ENCODE measurements at places on chromosomes 4 and X.

DNA sequence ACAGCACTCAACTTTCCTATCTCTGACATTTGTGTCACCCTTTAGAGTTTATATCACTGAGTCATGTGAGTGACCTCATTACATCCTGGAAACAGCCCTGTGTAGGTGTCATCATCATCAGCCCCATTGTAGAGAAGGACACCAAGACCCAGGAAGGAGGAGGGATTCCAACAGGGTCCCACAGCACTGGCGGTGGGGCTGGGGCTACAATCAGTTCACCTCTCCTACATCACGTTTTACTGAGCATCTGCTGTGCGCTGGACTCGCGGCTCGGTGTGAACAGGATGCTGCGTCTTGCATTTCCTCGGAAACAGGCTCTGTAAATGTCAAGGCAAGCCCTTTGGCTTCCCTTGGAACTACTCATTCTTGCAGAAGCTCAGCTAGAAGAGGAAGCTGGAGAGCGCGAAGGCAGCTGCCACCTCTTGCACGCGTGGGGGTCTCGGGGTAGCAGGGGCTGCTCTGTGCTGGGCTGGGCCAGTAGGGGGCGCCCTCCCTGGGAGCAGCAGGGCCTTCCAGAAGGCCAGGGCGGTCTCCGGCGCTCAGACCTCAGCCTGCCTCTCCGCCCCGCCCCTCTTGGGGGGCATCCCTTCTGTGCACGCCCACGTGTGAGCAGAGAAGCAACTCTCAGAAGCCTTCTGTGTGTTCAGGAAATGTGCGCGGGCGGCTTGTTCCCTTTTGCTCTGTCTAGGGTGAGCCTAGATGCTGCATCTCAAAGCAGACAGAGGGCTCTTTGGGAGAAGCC is 29.0 kb downstream of the REELD1 start:
- no peak for DNase-seq

DNA sequence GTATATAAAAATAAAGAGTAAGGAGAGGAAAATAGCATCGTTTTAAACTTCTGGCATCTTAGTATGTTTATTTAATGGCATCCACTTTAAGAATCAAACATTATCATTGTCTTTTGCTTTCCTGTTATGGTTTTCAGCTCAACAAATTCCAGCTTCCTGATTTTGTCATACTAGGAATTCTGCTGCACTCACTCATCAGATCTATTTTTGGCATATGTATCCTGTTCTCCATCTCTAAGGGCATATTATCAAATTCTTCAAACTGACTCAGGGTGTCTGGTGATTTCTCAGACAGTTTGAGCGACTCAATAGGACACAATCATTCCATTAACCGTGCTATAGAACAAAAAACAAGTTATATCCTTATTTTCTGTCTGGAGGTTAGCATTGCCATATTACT is 248.5 kb upstream of the DIAPH2 start:
- no peak for DNase-seq

DNA sequence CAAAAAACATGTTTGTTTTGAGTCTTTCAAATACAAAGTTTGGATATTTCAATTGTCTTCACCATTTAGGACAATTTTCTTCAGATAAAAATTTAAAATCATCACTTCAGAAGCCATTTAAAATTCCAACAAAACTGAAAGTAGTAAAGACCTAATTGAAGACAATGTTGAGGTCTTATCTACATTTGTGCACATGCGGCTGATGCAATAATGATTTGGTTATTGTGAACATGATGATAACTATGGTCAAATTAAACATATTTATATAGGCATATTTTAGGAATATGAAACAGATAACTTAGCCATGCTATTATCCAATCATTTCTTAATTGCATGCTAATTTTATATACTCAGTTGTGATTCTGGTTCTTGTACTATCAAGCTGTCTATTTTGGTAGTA is 407.5 kb downstream of the GALNTL6 start:
- no peak for DNase-seq

DNA sequence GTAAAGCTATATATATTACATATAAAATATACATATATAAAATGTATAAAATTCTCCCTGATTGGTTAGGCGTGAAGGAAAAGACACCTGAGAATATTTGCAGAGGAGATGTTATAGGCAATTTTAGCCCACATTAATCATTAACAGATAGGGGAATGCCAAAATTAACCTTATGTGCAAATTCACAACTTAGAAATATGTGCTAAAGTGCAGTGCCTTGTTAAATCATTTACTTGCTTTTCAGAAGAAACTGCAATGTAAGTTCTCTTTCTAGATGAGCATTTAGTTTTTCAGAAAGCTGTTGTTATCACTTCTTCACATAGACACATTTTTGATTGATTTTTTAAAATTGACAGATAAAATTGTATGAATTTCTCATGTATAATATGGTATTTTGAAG is 5.6 kb downstream of the TASL start:
- DNase-seq = no peak

GRCh38 chr4:104469794-104470193 is 24.9 kb downstream of the CXXC4 start:
- DNase-seq = no peak

GRCh38 chr4:38559374-38559773 is 104.6 kb upstream of the KLF3 start:
- DNase-seq = no peak

GRCh38 chr4:147194114-147194513 is 248.4 kb upstream of the TTC29 start:
- no peak for DNase-seq

DNA sequence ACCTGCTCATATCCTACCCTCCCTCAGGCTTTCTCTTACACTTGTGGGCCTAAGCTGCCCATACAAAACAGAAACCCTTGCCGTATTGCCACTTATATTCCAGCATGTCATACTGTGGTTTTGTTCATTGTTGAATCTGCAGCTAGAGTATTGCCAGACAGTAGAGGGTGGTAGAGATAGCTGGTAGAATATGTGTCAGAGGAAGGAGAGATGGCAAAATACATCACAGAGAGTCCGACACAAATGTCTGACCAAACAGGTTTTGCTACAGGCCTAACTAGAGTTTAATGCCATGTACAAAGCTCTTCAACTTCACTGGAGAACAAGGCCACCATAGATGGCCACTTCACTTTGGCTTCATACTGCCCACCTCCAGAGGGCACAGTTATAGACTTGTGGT is 160.1 kb downstream of the EFHC2 start:
- no peak for DNase-seq
